Stimulated activated CD8-positive, alpha-beta memory T cell treated with anti-CD3 and anti-CD28 coated beads, Interleukin-4, amount 100 ng/mL, for 48 hours (primary cell): ENCODE measurements at places on chromosomes 2 and 18.

GRCh38 chr2:206341396-206341795 is 66.9 kb downstream of the ZDBF2 start:
- DNase-seq: no peak

- no peak for DNase-seq
These were observed 89.1 kb downstream of the COL6A3 start for GRCh38 chr2:237324837-237325236.

GRCh38 chr2:88350331-88351248 is 101.9 kb downstream of the FOXI3 start:
- DNase-seq: peak; percentile 86

GRCh38 chr2:137888845-137889244 is 75.4 kb upstream of the HNMT start:
- DNase-seq: no peak

DNA sequence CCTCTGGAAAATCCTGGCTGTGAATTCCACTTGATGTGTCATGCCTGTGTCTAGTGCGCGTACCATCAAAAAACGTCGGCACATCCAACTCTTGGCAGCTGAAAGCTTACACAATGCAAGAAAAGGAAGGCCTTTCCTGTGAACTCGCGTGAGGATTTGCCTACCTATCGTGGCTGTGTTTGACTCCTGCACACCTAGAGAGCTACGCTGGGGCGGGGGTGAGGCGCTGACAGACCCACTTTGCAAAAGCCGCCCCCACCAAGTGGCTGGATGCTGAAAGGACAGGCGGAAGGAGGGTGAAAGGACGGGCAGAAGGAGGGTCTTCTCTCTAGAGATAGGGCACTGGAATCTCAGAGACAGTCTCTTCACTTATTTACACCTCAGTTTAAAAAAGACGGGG is 270.1 kb downstream of the EIPR1 start:
- no peak for DNase-seq

- DNase-seq: peak; percentile 46
These were observed 115.1 kb downstream of the DTNB start for GRCh38 chr2:25558262-25558661.

DNA sequence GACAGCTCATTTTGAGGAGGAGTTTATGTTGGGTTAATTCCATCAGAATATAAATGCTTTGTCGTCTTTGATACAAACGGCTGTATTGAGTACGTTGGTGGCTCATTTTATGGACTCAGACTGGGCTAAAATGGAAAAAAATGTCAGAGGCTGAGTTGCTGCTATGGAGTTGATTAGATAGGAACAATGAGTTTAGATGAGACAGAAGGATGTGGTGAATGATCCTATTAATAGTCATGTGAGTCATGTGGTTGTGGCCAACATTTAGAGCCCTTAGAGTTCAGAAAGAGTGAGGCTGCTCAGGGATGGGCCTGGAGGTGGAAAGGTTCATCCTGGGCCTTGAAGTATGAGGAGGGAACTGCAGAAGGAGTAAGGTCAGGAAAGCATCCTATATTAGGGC is 434.2 kb downstream of the MEIS1 start:
- DNase-seq: no peak

DNA sequence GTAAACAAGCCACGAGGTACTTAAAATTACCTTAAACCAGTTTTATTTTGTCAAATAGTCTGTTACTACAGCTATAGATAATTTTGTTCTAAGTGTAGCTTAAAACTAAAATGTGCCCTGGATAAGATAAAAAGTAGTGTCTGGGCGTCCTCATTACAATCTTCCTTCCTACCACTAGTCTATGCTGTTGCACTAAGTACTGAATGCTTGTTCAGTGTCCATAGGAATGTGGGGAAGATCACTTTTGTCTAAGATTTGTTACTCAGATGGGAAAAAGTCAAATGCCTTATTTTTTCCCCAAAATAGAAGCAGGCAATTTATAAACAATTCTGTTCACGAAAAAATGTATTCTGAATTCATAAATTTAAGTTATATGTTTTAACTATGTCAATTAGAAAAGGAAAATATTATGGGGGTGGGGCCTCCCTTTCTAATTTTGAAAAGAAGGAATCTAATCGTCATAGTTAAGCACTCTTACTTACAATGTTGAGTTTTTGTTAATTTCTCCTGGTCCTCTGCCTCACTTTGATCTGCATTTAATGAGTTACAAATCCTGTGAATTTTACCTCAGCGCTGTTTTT is 140.4 kb upstream of the VRK2 start:
- DNase-seq: no peak
